Hippocampal formation (tissue), 2 donors: ENCODE measurements at places on chromosomes 11 and 22.

DNA sequence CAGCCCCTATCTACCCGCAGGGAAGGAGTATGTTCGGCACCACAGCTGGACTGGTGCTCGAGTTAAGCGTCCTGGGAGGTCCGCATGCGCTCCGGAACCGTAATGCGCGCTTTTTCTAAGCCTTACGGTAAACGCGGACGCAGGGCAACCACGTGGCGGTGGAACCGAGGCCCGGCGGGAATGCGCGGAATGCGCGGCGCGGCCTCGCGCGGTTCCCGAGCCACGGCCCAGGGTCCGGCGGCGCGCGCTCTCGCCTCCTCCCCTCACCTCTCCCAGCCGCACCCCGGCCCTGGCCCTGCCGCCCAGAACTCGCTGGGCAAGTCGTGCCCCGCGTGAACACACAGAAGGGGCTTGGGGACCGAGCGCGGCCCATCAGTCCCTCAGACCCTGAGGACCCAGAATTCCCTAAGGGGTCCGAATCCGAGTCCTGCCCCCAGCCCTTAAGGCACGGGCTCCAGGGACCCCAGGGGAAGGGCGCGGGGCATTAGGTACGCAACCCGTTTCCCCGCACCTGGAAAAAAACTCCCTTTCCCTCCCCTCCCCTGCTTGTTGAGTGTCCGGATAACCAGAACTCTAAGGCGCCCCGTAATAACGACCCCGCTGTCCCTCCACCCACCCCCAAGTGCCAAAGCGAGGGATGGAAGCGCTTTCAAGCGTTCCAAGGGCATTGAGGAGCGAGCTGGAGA, 4.3 kb upstream of the CCND1 start:
- peak; percentile 13 for DNase-seq

GRCh38 chr11:40445391-40445790, 1014.1 kb downstream of the LRRC4C start:
- DNase-seq = no peak

GRCh38 chr11:130381317-130381716, 47.1 kb downstream of the ADAMTS8 start:
- no peak for DNase-seq

- no peak for DNase-seq
Measured at GRCh38 chr22:25146906-25147641, 52.6 kb upstream of the CRYBB3 start.
